ENCODE measurements at places on chromosomes 4 and X.

DNA sequence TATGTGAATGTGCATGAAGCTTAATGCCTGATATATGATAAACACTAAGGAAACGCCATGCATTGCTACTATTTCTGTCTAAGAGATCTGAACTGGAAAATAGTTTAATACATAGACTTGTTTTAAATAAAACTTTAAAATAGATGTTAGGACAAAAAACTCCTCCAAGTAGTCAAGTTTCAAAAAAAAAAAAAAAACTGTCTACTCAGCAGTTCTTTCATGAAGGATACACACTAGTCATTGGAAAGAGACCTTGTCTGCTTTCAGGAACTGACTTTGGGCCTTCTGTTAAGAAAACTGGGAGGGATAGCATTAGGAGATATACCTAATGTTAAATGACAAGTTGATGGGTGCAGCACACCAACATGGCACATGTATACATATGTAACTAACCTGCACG lies 138.4 kb downstream of the ANTXR2 start:
- DNase-seq: no peak

- DNase-seq: peak; percentile 70
These were observed at the start of gene GPRASP1 for GRCh38 chrX:102651242-102652011. Gene GPRASP1, plus strand, starts transcription at chrX:102651483. Its CDS starts 2,431 bp downstream, at chrX:102653914.

DNA sequence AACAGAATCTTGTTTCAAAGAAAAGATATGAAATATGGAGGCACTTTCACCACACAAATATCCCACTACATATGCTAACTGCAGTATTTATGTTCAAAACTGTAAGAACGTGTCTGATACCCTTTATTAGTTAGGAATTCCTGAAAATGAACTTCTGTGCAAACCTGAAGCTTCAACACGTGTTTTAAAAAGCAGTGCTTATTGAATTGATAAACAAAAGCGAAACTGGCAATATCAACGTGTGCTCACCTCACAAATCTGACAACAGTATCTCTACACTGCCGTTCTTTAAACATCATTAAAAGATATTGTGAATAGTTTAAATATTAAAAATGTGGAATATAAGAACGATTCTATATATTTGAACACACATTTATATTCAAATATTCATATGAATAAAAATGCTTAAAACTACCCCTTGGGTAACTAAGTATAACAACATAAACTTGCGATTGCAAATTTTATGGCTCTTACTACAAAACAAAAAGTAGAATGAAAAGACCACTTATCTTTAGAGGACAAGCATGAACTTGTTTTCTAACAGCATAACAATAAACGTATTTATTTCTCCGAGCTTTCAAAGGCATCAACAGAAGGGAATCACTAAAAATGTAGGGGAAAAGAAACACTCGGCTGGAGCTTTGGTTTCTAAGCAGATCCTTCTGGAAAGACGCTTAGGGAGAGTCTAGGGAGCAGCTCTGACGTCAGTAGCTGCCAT lies at the start of gene LRP2BP:
Gene LRP2BP (minus strand): TSS at position 687 of the 718 bp plus-strand sequence. CDS start 17,738 bp downstream, outside the sequence.
- peak; percentile 48 for DNase-seq

- no peak for DNase-seq
These were observed 188.2 kb downstream of the MAML3 start for GRCh38 chr4:139965789-139966188.

DNA sequence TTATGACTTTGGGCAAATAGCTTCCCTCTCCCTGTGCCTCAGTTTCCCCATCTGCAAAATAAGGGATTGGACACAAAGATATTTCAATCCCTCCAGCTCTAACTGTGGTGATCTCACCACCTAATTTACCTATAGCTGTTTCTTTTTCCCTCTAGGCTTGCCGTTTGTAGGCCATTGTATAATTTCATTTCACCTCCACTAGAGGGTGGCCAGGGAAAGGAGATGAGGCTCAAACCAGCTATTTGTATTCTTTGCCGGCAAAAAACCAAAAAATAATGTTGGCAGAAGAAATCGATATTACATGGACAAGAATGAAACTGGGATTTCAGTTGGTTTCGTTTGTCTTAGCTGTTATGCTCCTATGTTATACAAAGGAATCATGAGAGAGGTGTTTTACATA lies 36.1 kb upstream of the DOCK11 start:
- DNase-seq: peak; percentile 51

GRCh38 chr4:1359144-1359501 lies 12.1 kb downstream of the UVSSA start:
- DNase-seq: no peak

- DNase-seq: no peak
These were observed 47.6 kb downstream of the MID1IP1 start for GRCh38 chrX:38848671-38849455.

- DNase-seq: peak; percentile 70
These were observed 26.8 kb downstream of the PRPS1 start for GRCh38 chrX:107654872-107655761.

DNA sequence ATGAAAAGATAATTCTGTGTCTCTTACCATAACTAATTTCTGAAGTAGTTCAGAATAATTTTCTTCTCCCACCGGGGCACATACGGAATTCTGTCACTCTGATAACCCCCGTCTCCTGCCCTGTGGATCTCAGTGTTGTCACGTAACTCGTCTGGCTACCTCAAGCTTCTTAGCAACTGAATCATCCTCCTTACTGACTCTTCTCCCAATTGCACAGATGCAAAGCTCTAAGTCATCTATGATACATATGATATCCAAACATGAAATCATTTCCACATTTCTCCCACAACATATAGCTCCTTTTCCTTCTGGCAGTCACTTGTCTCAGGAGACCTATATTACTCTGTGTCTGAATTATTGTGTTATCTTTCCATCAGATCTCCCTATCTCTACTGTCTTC lies 1043.1 kb upstream of the TENM3 start:
- DNase-seq: no peak

- DNase-seq: no peak
These were observed 24.5 kb upstream of the CPLX1 start for GRCh38 chr4:850323-850945.

- peak; percentile 17 for DNase-seq
These were observed 548 bp downstream of the NEUROG2 start for GRCh38 chr4:112515198-112516065.

DNA sequence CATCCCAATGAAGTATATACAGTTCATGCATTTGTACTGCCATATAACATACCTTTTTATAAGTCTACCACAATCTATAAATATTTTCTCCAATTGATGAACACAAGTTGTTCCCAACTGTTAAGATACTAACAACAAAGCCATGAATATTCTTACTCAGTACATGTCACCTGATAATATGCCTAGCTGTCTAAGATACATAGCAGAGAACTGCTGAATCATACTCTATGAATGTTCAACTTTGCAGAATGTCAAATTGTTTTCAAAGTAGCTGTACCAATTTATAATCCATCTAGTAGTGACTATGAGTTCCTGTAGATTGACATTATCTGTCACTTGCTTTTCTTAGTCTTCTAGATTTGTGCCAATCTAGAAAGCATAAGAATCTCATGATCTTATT lies 84.9 kb downstream of the RAB28 start:
- DNase-seq: no peak

DNA sequence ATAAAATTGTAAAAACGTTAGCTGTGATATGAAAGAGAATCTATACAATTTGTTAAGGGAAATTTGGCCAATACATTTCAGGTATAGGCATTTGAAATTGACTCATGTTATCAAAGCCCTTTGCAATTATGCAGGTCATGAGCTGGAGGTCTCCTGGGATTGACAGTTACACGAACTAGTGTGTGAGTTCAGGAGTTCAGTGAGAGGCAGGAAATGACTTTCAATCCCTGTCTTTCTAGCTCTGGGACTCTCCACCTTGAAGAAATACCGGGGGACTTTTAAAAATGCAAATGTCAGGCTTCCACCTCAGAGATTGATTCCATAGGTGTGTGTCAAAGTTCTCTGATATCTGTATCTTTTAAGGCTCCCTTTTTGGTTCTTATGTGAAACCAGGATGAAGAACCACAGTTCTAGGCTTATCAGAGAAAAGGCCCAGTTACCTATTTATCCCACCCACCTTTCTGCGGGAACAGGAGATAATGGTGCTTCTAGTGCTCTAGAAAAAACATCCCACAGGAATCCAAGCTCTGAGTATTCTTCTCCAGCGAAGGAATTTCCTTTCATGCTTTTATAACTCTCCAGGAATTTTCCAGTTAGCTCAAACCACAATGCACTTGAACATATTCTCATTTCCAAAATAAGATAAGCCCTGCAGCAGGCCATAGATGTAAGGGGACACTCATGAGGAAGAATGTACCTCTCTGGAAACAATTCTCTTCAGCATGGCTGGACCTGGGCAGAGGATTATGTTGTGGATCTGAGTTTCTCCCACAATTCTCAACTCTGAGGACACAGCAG lies 501.0 kb downstream of the IDS start:
- no peak for DNase-seq

GRCh38 chr4:17817027-17817426 lies 6.2 kb downstream of the NCAPG start:
- DNase-seq: no peak

GRCh38 chrX:142251680-142252079 lies 46.6 kb upstream of the MAGEC2 start:
- DNase-seq: no peak

GRCh38 chr4:141022111-141022695 lies 111.1 kb downstream of the RNF150 start:
- no peak for DNase-seq

GRCh38 chr4:123133397-123134050 lies 211.1 kb upstream of the NUDT6 start:
- no peak for DNase-seq

DNA sequence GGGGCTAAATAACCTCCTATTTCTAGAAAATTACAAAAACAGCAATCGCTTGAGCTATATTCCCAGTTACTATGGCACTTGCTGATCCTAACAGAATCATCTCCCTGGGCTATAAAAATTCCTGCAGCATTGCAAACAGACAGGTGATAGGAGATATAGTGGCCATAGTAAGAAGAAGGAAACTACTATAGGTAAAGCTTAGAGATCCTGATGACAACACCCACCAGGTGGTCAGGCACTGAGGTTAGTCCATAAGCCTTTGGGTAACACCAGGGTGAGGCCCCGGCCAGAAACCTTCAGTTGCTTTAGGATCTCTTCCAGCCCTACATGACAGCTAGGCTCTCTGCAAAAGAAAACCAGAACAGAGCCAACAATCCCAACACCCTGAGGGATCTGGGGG lies 197.9 kb upstream of the PPP1R2C start:
- DNase-seq: no peak

DNA sequence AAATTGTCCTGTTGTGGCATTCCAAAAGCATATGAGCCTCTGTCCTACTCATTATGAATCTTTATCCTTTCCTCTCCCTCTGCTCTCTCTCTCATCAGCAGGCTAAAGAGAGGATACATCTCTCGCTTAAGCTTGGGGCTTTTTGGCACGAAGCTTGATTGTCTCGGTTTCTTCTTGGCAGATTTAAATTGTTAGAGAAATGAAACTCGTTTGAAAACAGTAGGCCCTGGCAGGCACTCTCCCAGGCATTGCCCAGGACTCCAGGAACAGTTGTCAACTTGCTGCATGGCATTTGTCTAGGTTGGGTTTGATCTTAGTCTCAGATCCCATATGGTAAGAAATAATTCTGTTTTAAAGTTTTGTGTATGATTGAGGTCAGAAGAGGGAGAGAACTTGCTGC lies 35.5 kb downstream of the NAA11 start:
- no peak for DNase-seq

DNA sequence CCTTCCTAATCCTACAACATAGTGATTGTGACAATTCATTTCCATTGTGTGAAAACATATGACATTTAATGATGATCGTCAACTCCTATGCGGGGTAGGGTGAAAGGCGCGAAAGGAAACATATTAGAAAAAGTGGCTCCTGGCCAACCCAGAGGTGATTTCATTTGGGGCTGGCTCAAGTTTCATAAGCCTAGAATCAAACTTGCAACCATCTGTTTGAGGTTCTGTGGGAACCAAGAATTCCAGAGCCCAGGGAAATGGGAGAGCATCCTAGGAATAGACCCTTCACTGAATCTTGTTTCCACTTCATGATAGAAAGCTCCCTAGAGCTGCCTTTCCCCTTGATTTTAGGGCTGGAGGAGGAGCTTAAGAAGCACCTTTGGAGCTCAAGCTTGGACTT lies 101.3 kb upstream of the EGFL6 start:
- no peak for DNase-seq

DNA sequence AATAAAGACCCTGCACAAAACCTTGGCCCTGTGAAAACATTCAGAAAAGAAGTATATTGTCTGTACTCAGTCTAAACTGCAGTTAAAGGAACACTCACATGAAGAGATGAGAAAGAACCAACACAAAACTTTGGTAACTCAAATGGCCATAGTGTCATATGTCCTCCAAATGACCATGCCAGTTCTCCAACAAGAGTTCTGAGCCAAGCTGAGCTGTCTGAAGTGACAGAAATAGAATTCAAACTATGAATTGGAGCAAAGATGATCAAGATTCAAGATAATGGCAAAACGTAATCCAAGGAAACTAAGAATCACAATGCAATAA lies 739.3 kb upstream of the NDST4 start:
- no peak for DNase-seq
